LHCN-M2 (cell line): ENCODE measurements at places on chromosomes 3 and 15.
A peak's percentile ranks its signal among the peaks of the same experiment; 100 is the strongest.

- DNase-seq = no peak
These were observed 148.8 kb downstream of the GABRG3 start for GRCh38 chr15:27119695-27120266.

- peak; percentile 74 for DNase-seq
These were observed 290.6 kb downstream of the SATB1 start for GRCh38 chr3:18134386-18135059.

DNA sequence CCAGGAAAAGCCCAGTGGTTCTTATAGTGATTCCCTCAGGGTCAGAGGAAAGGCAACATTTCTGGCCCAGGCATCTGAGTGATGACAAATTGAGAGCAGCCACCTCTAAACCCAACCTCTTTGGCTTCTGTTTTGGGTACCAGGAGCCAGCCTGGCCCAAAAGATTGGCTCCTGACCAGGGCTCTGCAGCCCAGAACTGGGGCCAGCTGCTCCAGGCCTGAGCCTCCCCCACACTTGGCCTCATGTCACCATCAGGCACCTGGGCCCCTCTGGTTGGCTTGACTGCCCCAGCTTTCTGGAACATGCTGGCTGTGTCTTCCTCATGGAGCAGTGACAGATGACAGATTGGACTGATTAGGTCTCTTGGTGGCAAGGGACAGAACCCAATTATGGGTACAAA is 26.0 kb upstream of the HCN4 start:
- DNase-seq = no peak

- peak; percentile 76 for DNase-seq
These were observed 8.2 kb upstream of the RPP25 start for GRCh38 chr15:74964794-74965193.

DNA sequence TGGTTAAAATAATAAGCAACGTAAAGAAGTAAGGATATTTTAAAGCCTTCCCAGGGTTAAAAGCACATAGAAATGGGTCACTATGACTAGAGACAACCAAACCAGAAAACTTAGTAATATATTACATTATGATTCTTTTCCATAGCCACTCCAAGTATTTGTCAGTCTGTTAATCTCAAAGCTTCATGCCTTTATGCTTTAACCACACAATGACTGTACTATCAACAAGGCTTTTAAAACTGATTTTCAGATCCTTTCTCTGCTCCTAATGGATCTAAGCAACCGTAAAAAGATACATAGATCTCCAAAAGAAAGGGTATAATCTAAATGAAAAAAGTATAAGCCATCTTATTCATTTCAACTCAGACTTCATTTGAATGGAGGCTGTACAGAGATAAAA is 14.4 kb downstream of the SECISBP2L start:
- DNase-seq = no peak

- DNase-seq = peak; percentile 29
These were observed 284.5 kb upstream of the PLSCR5 start for GRCh38 chr3:146889626-146890025.

DNA sequence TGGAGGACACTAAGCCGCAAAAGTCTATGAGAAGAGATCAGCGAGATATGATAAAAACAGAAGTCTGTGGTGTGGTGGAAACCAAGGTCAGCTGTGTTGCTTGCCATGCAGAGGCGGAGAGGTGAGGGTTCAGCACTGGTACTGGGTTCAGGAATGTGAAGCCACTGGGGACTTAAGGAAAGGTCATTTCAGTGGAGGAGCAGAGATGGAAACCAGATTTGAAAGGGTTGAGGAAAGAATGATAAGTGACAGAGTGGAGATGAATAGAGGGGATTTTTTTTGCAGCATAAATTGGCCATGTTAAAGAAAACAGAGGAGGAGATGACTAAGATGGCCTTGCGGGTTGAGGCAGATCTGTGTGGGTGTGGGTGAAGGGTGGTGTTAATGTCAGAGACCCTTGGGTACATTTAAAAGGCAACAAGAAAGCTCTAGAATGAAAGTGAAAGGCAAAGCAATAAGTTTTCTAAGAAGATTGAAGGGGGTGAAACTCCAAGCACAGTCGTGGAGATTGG is 265.5 kb downstream of the ADAMTSL3 start:
- no peak for DNase-seq

DNA sequence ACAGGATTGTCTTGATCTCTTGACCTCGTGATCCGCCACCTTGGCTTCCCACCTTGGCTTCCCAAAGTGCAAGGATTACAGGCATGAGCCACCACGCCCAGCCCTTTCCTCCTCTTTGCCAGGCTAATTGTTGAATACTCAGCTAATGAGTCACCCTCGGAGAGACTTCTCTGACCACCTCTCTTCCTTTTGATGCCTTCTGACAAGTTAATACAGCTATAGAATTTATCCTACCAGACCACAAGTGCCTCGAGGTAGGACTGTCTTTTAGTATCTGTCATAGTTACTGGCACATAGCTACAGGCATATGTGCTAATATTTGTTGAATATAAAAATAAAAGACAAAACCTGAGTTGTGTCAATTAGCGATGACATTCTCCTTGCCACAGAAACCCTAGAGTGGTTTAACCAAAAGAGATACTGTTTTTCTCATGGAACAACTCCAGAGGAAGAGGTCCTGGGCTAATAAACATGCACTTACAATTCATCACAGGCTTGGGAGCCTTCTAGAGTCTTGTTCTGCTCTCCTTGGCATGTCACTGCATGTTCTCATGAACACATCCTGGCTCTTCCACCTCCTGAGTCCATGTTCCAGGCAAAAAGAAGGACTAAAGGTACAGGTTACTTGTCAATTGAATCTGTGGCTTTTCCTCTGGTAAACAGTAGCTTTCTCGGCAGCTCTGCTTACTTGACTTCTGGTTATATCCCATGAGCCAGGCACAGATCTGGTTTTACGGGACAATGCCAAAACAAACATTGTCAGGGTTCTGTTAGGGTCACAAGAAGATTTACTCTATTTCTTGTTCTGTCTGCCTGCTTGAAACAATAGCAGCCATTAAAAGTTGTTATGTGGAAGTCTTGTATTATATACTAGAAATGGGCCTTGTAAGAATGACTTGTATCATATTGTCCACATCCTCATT is 332.3 kb downstream of the THSD4 start:
- peak; percentile 48 for DNase-seq

GRCh38 chr3:24480497-24480896 is 14.2 kb downstream of the THRB start:
- no peak for DNase-seq

DNA sequence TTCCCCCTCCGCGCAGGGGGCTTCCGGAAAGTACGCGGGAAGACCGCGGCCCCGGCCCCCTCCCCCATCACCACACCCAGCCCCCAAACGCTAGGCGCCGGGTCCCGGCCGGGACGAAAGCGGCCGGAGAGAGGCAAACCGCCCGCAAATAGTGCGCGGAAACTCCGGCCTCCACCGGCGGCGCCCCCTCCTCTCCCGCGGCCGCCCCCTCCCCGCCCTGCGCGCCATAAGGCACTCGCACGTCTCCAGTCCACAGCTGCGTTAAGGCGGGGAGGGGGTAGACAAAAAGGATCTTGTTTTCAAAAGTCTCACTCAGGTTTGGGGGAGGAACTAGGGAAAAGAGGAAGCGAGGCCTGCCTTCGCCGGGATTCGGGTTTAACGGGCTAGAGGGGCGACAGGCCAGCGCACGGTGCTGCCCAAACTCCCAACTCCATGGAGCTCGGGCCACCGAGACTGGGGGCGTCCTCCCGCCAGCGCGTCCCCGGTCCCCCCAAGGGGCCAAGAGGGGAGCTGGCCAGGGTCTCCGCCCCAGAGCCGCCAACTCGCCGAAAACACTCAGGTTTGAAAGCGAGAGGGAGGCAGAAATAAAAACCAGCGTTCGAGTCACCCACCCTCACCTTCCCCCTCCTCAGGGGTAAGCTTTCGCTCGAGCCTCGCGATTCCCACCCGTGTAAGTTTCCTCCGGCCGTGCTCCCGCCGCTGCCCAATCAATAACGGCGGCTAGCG is 1.8 kb downstream of the ANP32A start:
- DNase-seq = peak; percentile 51

DNA sequence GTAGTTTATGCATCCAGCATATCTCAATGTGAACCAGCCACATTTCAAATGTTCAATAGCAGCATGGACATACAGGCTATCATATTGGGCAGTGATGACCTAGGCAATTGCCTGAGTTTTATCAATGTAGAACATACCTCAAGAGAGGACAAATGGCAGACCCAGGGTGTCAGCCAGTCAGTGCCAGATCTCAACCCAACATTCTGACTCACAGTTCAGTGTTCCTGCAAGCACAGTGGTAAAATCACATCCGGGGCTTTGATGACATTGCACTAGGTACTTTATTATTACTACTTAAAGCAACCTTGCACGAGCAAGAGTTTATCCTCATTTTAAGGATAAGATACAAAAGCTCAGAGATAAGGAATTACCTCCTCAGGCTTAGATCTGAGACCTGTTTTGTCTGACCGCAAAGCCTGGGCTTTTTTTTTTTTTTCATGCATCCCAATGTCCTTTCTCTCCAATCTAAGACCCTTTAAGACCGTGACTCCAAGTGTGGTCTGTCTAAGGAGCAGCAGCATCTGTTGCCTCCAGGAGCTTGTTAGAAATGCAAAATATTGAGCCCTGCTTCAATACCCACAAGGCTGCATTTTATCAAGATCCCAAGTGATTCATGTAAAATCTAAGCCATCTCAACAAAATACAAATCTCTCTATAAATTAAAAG is 60.1 kb downstream of the SLC12A1 start:
- peak; percentile 41 for DNase-seq

DNA sequence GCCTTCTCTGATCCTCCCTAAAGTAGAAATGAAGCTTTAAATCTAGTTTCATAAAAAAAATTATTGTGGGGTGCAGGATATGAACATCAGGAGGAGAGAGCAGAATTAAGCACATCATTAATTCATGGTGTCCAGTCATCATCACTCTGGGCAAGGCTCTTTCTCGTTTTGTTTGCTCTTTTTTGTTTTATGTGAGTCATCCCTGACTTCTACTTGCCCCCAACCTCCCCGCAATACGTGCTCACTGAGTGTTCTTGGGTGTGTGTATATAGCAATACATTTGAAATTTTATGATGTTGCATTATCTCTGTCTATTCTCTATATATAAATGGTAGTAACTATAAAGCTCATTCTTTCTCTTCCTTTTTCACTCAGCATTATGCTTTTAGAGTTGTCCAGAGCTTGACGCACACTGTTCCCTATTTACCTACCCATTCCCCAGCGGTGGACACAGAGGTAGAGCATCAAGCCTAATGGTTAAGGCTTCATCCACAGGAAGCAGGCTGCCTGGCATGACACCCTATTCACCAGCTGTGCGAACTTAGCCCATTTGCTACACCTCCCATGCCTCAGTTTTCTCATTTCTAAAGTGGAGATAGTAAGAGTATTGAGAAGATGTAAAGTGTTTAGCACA is 72.3 kb downstream of the CD200R1L start:
- peak; percentile 59 for DNase-seq

- peak; percentile 74 for DNase-seq
These were observed 68.6 kb downstream of the ITGB5 start for GRCh38 chr3:124818398-124819091.

GRCh38 chr3:19124752-19125151 is 23.6 kb upstream of the KCNH8 start:
- DNase-seq = no peak

DNA sequence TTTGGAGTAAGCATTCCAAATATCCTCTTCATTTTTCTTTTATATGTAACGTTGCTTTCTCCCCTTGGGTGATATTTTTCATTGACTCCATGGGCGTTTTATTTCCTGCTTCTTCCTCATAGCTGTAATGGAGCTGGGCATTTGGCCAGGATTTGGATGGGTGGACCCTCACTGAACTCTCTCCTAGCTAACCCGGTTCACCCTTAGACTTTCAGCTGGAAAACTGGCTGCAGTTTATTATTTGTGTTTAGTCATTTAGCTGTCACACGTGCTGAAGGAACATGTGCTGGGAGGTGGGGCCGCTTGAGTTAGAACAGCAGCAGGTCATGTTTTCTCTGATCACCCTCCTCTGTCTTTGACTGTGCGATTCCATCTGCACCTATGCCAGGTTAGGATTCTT is 407.6 kb downstream of the ZIC1 start:
- DNase-seq = peak; percentile 47

GRCh38 chr3:172562871-172563865 is 39.9 kb upstream of the TNFSF10 start:
- DNase-seq = peak; percentile 76

GRCh38 chr3:131232711-131233267 is 148.8 kb upstream of the NUDT16 start:
- DNase-seq = no peak

DNA sequence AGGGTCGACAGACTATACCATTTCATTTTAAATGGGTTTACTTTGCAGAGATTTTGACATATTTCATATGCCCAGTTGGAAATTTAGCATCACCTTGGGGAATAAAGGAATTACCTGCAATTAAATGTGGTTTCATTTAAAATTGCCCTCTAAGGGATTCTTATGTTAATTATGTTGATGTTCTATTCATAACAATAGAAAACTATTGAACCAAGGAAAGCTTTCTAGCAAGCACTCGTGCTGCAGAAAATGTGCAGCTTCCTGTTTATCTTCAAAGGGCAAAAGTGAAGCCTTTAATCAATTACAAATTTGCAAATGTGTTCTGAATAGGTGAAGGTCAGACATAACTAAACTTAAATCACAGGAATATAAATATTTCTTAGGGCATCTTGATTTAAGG is 352.1 kb downstream of the CHST2 start:
- DNase-seq = no peak

DNA sequence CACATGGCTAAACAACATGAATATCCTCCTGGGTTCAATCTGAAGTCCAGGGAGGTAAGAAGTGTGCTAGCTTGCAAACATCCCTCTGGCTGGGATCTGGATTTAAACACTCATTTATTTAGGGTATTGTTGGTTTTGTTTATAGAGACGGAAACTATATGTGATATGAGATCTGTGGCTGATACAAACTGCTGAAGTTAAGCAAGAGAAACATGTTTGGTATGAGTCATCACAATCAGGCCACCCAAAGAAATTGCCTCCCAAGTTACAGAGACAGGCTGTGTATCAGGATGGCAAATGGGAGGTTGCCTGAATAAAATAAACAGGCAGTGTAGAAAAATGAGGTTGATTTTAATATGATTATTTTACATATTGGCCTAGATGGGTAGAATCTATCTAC is 562.1 kb downstream of the IGSF11 start:
- DNase-seq = no peak

DNA sequence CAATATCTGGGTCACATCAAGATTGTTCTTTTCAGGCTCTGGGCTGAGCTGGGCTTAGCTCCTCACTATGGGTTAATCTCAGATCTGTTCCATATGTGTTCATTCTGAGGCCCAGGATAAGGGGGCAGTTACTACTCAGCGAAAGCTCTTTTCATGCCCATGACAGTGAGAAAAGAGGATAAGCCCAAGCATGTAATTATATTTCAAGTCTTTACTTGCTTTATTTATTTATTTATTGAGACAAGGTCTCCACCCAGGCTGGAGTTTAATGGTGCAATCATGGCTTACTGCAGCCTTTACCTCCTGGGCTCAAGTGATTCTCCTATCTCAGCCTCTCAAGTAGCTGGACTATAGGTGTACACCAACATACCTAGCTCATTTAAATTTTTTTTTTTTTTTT is 44.7 kb upstream of the SELENOK start:
- DNase-seq = no peak

GRCh38 chr3:120148187-120148949 is 54.1 kb upstream of the GSK3B start:
- no peak for DNase-seq

- DNase-seq = no peak
These were observed 19.4 kb downstream of the ASTE1 start for GRCh38 chr3:131007256-131007655.

GRCh38 chr3:63095-63765 is 133.3 kb upstream of the CHL1 start:
- DNase-seq = no peak
